ENCODE measurements at places on chromosomes 1 and 21.

DNA sequence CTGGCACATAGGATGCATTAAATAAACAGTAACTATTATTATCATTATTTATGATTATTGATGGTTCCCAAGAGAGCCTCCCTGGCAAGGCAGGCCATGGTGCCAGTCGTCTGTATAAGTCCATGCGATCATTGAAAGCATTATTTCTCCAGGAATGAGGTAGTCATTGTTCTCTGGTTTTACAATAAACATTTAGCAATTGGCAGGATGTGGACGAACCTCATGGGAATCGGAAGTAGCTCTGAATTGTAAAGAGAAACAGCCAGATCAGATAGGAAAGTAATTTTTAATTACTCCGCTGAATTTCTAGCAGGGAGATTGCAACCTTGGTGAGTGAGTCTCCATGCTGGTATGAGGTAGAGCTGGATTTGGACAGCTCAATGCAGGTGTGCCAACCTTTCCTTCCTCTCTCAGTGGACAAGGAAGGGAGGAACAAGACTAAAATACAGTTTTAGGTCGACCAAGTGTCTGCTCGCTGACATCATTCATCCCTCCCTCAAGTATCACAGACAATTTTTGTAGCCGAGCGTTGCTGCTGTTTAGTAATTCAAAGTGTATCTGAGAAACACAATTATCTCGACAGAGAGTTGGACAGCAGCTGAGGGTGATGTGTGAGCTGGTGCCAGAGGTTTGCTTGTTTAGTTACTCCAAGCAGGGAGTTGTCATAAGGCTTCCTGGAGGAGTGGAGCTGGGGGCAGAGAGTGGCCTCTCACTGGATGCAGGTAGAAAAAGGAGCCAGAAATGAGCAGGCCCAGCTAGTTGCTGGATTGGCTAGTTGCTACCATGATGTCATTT, 250.8 kb downstream of the KCNJ6 start:
- DNase-seq: no peak

DNA sequence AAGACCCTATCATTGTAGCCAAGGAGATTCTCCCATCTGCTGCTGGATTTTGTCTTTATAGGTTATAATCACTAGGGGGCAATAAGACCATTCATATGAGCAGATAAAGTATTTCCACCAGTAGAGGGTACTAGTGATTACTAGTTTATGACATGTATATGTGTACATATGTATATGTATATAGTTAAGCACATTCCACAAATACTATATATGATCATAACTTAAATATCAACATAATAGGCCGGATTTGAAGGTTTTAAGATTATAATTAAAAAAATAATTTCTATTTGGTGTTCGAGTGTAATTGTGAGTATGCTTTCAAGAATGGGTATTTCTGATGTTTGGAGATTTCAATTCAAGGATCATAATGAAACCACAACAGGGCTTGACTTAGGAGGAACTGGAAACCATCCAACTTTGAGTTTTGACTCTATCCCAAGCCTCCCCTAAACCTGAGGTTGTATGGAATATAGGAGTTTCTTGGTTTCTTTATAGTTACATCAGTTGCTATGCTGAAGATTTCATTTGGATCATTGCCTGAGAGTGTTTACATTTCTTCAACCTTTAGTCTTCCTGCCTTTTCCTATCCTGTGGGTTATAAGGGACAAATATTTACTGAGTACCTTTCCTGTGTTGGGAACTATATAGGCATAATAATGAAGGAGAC, 16.9 kb downstream of the TCEANC2 start:
- peak; percentile 57 for DNase-seq

DNA sequence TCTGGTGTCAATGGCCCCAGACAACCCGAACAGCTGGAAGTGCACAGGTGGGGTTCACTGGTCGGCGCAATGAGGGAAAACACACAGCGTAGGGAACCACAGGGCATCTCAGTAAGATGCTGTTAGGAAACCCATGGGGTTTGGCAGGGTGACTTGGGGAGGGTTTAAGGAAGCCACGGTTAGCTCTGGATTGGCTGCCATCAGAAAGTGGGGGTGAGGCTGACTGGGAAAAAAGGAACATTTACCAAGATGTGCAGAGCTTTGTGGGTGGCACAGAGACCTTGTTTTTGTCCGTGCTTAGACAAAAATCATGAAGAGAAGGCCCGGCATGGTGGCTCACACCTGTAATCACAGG, 11.0 kb downstream of the ALDH4A1 start:
- no peak for DNase-seq

- DNase-seq: peak; percentile 59
Measured at GRCh38 chr1:116826818-116827606, 72.8 kb downstream of the CD2 start.

DNA sequence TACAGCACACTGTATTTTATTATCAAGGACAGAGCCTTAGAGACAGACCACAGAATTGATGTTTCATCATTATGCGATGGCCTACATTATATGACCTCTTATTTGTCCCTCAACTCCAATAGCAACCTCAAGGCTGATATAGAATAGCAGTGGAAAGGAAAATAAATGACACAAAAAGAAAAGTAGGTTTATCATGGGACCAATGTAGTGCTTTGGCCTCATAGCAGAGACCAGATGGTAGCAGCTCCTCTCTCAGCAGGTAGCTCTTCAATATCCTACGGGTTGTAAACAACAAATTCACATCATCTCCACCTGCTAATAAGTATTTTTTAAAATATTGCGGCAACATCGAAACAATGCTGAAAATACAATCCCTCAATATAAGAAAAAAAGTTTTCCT, 25.2 kb downstream of the ANP32E start:
- DNase-seq: no peak

GRCh38 chr1:219774386-219774785, 154.0 kb downstream of the SLC30A10 start:
- DNase-seq: no peak

DNA sequence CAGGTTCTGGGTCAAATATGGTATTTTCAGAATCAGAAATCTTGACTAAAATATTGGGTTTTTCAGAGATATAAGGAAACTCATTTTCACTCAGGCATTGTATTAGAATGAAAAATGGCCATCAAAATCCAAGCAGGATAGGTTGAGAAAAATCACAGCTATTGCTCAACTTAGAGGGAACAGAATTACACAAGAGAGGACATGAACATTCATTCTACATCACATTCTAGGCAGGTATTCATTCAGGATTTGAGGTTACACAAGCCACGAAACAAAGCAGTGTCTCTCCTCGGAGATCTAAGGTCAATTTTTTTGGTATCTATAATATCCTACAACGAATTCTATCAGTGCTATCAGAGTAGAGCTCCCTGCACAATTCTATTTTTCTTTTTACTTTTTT, 163.6 kb upstream of the HP1BP3 start:
- no peak for DNase-seq

GRCh38 chr1:159880430-159880829, 18.0 kb upstream of the VSIG8 start:
- DNase-seq: no peak

DNA sequence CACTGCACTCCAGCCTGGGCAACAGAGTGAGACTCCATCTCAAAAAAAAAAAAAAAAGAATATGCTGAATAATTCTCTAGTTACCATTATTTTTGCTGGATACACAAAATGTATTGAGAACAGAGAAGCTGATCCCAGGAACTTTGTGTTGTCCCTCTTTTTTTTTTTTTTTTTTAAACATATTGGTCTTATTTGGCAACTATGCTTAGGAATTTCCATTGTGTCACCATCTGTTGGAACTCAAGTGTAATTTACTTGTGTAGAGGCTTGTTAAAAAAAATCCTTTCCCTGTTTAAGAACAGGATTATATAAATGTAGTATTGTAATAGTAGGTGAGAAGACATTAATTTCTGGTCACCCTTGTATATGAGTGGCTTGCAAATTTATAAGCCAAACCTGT, 28.6 kb downstream of the CAMSAP2 start:
- no peak for DNase-seq

- DNase-seq: no peak
Measured at GRCh38 chr1:90707363-90707710, 9.8 kb downstream of the BARHL2 start.

DNA sequence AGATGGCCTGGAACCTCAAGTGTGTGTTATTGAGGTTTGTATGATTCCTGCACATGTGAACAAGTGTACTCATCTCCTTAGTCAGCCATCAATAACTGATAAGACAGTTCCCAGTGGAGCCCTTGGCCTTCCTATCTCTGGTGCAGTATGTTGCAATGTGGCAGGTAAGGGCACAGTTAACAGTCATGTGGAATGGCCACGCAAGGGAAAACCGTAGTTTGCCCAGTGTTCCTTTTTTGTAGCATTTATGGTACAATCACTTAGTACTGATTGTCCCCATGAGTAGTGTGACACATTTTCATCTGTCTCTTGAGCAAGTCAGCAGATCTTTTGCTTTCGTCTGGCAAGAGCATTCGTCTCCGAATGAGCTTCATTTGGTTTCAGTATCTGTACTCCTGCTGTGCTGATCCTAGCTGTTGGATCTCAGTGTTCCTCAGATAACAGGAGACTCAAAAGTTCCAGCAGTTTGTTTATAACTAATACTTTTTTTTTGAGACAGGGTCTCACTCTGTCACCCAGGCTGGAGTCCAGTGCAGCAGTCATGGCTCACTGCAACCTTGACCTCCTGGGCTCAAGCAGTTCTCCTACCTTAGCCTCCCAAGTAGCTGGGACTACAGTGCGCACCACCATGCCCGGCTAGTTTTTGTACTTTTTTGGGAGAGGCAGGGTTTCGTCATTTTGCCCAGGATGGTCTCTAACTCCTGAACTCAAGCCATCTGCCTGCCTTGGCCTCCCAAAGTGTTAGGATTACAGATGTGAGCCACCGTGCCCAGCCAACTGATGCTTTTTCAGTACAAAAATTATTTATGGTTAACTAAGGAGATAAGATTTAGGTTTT, 8.2 kb downstream of the CTPS1 start:
- no peak for DNase-seq

- no peak for DNase-seq
Measured at GRCh38 chr1:19426294-19427086, 58.8 kb downstream of the CAPZB start.

- peak; percentile 72 for DNase-seq
Measured at GRCh38 chr1:25520446-25521061, 22.9 kb upstream of the LDLRAP1 start.

All from CD4-positive, alpha-beta T cell treated with Interleukin-15 for 4 hours (primary cell).